CD4-positive, alpha-beta T cell treated with Interferon alpha-2 for 1 hour (primary cell): ENCODE measurements at places on chromosomes 13 and 19.

- DNase-seq = no peak
Observed at GRCh38 chr19:48458016-48458415, 2.6 kb downstream of the KCNJ14 start.

DNA sequence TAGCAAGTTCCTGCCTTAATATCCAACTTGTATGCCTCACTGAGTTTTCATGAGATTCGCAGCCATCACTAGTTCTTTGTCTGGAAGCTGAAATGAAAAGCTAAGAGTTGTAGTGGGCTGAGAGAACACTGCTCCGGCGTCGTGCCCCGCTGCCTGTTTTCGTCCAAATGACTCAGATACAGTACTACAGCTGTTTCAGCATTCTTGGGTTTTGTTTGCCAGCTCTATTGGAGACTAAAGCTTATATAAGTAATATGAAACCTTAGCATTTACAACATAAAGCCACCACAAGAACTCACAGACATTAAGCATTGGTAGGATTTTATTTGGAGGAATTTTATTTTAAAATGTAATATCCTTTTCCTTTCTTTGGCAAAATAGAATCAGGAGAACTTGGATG is 299.7 kb downstream of the DLEU7 start:
- no peak for DNase-seq

- DNase-seq = no peak
Observed at GRCh38 chr19:55528030-55528803, 8.7 kb downstream of the SBK2 start.

GRCh38 chr19:16365300-16365996 is 40.8 kb downstream of the KLF2 start:
- no peak for DNase-seq

GRCh38 chr19:660793-661426 is 2.1 kb downstream of the RNF126 start:
- no peak for DNase-seq

GRCh38 chr19:11421371-11422098 is 2.4 kb upstream of the RGL3 start:
- peak; percentile 57 for DNase-seq

GRCh38 chr13:114148521-114148855 is 16.1 kb upstream of the RASA3 start:
- DNase-seq = peak; percentile 90

GRCh38 chr13:85262499-85262898 is 536.7 kb downstream of the SLITRK6 start:
- DNase-seq = no peak

DNA sequence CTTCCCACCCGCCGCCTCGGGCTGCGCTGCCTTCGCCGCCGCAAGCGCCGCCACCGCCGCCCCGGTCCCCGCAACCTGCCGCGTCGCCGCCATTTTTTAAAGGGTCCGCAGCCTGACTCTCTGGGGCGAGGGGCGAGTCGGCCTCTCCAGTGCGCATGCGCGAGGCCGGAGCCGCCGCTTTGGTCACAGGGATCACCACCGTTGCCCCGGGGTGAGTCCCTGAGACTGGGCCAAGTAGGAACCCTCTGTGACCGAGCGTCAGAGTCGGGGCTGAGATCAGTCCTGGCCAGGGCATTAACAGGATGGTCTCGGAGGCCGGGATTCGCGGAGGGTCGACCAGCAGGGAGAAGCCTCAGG is 42.6 kb downstream of the ZNF146 start:
- DNase-seq = no peak

- DNase-seq = no peak
Observed at GRCh38 chr19:51111606-51112005, 3.4 kb upstream of the CTU1 start.

GRCh38 chr19:3178377-3178972 is at the start of gene S1PR4:
S1PR4 (plus strand) TSS chr19:3178769; CDS start chr19:3178793, 24 bp downstream.
- DNase-seq = peak; percentile 71

DNA sequence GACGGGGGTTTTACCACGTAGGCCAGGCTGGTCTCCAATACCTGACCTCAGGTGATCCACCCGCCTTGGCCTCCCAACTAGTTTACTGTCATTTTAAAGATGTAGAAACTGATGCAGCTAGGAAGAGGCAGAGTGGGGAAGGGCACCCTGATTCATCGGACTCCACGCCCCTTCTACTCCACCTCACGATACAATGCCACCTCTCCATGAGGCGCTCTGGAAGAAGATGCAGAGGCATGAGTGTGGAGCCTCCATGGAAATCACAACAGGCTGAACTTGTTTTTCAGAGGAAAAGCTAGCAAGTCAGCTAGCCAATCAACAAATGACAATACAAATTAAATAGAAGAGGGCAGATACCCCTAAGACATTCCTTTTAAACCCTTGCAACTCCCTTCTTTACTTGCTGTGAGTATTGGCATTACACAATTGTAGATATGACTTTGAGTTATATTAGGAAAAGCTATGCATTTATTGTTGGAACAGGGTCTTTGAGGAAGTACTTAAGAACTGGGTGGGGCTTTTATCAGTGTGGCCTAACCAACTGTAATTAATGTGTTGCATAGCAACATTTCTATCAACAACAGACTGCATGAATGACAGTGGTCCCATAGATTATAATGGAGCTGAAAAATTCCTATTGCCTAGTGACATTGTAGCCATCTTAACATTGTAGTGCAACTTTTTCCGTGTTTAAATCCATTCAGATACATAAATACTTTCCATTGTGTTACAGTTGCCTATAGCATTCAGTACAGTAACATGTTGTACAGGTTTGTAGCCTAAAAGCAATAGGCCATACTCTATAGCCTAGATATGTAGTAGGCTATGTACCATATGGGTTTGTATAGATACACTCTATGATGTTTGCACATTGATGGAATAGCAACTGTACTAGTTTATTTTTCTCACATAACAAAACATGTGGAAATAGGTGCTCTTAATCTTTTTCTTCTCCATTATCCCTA is 17.6 kb downstream of the WDFY2 start:
- no peak for DNase-seq

- no peak for DNase-seq
Observed at GRCh38 chr13:113833111-113833830, 30.6 kb downstream of the GAS6 start.

- DNase-seq = no peak
Observed at GRCh38 chr13:27965740-27966640, 3.1 kb downstream of the CDX2 start.

DNA sequence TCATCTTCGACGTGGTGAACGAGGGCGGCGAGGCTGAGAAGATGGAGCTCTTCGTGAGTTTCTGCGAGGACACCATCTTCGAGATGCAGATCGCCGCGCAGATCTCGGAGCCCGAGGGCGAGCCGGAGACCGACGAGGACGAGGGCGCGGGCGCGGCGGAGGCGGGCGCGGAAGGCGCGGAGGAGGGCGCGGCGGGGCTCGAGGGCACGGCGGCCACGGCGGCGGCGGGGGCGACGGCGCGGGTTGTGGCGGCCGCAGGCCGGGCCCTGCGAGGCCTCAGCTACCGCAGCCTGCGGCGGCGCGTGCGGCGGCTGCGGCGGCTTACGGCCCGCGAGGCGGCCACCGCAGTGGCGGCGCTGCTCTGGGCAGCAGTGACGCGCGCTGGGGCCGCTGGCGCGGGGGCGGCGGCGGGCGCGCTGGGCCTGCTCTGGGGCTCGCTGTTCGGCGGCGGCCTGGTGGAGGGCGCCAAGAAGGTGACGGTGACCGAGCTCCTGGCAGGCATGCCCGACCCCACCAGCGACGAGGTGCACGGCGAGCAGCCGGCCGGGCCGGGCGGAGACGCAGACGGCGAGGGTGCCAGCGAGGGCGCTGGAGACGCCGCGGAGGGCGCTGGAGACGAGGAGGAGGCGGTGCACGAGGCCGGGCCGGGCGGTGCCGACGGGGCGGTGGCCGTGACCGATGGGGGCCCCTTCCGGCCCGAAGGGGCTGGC is 52.6 kb downstream of the MAP4K1 start:
- peak; percentile 29 for DNase-seq

- peak; percentile 6 for DNase-seq
Observed at GRCh38 chr13:50080203-50080910, 65.1 kb downstream of the KCNRG start.

GRCh38 chr19:17525141-17525540 is 13.7 kb downstream of the PGLS start:
- DNase-seq = no peak

DNA sequence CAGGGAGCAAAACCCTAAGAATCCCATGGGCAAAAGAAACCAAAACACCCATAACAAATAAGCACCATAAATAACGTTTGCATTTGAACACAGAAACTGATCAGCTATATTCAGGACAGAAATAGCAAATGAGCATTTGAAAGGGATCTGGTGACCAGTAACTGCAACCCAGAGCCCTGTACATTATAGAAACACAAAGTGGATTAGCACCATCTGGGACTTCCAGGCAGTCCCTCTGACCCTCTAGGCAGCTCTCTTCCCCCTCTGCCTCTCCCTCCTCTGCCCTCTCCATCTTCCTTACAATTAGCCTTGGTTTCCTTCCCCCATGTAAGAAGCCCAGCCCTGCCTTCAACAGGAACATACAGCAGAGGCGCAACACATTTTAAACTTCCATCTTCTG is 215.0 kb downstream of the DCLK1 start:
- no peak for DNase-seq

- no peak for DNase-seq
Observed at GRCh38 chr13:73776151-73776785, 357.9 kb downstream of the KLF12 start.

DNA sequence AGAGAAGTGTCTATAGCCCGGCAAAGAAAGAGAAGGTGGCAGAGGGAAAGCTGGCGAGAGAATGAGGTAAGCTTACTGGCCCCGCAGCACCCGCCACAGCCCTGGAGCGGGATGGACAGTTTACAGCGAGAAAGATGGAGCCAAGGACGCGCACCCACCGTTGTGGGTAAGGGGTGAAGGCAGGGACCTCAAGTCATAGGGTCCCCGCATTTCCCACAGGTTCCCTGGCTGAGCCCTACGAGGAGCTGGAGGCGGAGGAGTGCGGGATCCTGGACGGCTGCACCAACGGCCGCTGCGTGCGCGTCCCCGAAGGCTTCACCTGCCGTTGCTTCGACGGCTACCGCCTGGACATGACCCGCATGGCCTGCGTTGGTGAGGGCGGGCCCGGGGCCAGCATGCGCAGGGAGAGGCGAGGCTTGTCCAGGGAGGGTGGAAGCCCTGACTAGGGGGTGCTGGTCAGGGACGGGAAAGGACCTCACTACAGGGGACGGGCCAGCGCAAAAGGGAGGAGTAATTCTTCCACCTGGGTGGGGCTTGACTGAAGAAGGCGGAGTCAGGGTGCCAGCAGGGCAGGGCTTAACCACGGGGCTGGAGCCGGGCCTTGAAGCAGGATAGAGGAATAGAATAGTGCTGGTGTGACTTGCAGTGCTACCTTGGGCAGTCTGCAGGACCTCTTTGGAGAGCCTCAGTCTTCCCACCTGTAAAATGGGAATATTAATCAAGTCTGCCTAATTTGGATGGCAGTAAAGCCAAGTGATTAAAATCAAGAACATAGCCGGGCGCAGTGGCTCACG is 26.5 kb downstream of the LTBP4 start:
- no peak for DNase-seq

GRCh38 chr19:2167896-2168618 is 4.3 kb downstream of the DOT1L start:
- DNase-seq = peak; percentile 63

DNA sequence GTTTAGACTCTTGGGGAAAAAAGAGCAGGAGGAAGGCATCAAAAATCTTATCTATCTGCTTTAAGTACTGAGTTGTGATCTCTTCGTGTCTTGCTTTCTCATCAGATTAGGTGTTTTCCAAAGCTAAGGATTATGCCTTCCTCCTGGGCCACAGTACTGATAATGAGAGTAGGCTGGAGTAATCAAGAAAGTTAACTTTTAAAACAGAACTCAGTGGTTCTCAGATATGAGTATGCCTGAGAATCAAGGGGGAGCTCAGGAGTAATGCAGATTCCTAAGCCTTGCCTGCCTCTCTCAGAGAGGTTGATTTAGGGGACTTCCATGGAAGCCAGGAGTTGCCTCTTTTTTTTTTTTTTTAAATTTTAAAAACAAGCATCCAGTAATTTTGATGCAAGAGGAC is 23.5 kb downstream of the CDADC1 start:
- no peak for DNase-seq

- DNase-seq = no peak
Observed at GRCh38 chr19:31260171-31260933, 88.9 kb downstream of the TSHZ3 start.

DNA sequence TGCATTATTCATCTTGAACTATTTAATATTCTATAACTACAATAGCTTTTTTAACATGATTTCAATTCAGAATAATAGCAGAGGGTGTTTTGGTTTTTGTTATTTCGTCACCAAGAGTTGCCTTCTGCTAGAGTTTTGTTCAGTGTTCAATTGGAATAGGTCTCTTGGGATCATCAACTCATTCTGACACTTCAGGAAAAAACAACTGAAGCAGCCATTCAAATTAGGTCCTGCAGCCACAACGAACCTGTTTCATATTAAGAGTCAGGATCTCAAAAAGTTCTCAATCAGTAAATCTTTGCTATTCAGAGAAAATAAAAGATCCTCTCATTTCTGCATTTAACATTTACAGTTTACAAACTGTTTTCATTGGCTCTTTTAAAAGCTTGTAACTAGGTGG is 2.4 kb upstream of the CHAMP1 start:
- DNase-seq = no peak

GRCh38 chr13:47094734-47095434 is 198.0 kb upstream of the HTR2A start:
- DNase-seq = no peak

DNA sequence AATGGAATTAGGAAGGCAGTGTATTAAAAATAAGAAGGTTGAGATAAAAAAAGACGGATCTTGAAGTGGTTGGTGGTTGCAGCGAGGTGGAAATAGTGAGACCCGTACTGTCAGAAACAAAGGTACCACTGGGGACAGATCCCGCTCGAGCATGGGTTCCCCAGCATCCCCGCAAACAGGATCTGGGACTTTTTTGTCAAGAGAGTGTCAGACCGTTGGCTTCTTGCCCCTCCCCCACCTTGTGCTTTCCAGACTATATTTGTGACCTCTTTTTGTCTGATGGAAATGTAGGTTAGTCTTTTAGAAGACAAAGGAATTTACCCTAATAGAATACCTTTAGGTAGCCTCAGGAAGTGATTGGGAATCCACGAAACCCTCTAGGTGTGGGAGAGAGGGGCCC is 4.2 kb downstream of the GATAD2A start:
- peak; percentile 33 for DNase-seq

DNA sequence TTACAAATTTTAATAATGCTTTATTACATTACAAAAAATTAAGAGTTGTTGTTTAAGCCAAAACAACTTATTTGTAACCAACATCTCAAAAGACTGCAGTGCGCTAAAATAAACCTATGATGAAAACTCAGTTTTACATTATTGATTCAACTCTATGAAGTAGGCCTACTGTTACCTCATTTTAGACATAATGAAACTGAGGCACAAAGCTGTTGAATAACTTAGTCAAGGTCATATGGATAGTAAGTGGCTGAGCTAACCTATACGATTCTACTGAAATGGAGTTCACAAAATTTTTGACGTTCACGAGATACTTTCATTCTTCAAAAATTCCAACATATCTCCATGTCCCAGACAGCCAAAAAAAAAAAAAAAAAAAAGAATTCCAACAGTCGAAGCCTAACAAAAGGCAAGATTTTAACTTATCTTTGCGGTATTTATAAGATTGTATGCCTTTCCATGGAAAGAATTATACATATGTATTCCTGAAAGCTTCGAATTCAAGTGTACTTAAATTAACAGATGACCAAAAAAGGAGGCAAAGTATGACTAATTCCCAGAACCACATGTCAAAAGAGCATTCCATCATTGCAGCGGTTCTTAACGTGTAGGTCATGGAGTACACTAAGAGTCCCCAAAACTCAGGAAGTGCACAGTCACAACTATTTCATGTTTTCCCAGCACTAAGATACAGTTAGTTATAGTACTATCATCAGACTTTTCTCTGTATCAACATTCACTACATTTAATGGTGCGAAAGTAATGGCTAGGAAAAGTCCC is 69.4 kb downstream of the PSPC1 start:
- DNase-seq = no peak
